Posterior vena cava (tissue), 2 donors: ENCODE measurements at places on chromosomes 3 and 15. TPM values are rescaled to one million over a fixed set of nuclear protein-coding genes. Genes with fewer than 3 reads are reported as not detected.

The TUSC7 gene
- not detected for total RNA-seq

The SCAMP5 gene
- total RNA-seq, result 2.9 TPM

The SEMA3B gene
- total RNA-seq, result 18.6 TPM

The PARP15 gene
- total RNA-seq, result 3.5 TPM

The ATP8B4 gene
- total RNA-seq, result 13.8 TPM

The C3orf85 gene
- total RNA-seq, result not detected

The TM4SF18 gene
- 5.6 TPM for total RNA-seq

The TTC21A gene
- total RNA-seq, result 5.4 TPM

The SCAANT1 gene
- not detected for total RNA-seq

The LSM3 gene
- 9.3 TPM for total RNA-seq

The CLSTN2 gene
- 28.0 TPM for total RNA-seq

GRCh38 chr15:39361497-39361896 is 219.4 kb upstream of the THBS1 start:
- DNase-seq, result no peak

DNA sequence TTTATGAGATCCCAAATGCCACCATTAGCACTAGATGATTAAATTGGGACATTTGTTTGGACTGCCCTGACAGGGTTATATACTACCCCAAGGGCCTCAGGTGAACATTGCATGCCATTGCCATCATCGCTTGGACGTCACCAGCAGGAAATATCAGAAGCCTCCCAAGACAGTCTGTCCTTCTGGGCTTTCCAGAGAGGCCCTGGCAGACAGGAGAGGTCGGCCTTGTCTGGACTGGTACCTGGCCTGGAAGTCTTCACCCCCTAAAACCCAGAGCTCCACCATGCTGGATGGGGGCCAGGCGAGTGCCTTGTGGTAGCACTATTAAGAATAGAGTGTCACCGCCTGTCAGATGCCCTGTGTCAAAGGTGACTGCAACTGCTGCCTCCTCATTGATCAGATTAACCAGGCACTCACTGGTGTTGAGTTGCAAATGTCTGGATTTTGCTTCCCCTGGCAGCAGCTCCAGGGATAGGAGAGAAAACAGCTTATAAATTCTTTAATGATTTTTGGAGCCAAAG is 324.1 kb upstream of the RASGRP1 start:
- DNase-seq, result no peak

- no peak for DNase-seq
Observed at GRCh38 chr3:61804782-61805181, 243.4 kb downstream of the PTPRG start.

GRCh38 chr3:4426782-4427344 is 40.2 kb downstream of the SUMF1 start:
- no peak for DNase-seq

DNA sequence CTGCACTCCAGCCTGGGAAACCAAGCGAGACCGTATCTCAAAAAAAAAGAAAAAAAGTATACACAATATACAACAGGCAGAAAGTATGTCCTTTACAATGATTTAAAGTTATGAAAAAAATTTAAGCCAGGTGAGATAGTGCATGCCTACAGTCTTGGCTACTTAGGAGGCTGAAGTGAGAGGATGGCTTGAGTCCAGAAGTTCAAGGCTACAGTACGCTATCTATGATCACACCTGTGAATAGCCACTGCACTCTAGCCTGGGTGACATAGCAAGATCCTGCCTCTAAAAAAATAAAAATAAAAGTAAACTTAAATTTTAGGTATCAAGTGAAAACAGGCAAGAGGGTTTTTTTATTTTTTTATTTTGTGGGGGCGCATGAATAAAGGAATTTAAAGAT is 3.1 kb upstream of the KNSTRN start:
- no peak for DNase-seq

DNA sequence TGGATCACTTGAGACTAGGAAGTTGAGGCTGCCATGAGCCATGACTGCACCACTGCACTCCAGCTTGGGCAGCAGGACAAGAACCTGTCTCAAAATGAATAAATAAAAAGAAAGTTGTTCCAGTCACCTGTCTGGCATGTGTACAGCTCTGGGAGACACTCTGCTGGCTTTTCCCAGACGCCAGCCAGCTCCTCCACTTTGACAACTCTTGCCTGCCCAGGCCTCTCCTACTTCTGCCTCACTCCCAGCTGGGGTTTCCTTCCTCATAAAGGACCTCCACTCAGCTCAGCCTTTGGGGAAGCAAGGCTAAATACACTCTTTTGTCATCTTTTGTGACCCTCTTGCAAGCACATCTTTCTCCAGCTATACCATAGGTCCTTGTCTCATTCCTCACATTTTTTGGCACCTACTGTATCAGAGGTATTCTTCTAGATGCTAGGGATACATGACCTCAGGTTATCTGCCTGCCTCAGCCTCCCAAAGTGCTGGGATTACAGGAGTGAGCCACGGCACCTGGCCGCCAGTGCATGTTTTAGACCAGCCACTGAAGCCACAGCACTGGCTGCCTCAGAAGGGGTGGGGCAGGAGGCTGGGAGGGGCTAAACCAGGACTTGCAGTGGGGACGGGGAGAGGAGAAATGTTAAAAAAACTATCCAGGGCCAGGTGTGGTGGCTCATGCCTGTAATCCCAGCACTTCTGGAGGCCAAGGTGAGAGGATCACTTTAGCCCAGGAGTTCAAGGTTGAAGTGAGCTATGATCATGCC is 10.0 kb upstream of the ELP6 start:
- DNase-seq, result no peak

DNA sequence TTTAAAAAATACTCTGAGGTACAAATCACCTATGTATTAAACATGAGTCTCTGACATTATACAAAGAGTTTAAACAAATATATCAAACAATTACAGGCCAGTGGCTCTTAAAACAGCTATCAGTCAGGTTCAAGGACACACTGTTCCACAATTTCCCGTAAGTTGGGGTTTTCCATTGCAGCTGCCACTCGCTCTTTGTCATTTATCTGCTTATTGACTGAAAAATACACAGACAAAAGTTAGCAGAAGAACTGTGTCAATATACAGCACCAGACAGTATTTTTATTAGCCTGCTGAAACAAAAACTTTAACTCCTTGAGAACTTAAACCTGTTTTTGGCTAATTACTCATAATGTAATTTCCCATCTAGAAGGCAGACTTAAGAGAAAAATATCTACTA is 20.8 kb downstream of the CIAO2A start:
- no peak for DNase-seq

- DNase-seq, result no peak
Observed at GRCh38 chr3:127967316-127967715, 52.3 kb downstream of the KBTBD12 start.

- peak; percentile 80 for DNase-seq
Observed at GRCh38 chr15:85745023-85745422, 49.7 kb downstream of the KLHL25 start.

DNA sequence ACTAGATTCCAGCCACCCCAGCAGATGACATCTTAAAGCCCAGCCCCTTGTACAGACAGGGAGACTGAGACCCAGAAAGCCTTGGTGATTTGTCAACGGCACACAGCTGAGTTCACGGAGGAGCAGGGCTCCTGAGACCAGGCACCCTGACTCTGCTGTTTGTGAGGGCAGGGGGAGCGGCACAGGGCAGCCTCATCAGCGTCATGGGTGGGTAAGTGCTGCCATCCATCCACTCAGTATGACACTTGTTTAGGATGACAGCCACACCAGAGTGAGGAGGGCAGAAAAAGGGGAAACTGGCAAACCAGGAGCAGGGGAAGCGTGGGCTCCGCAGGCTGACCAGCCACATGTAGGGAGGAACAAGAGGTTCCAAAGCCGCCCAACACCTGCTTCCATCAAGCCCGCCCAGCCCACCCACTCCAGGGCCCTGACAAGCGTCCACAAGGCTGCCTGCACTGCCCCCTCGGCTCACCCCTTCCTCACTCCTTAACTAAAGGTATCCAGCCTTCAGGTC is 19.9 kb downstream of the RBPMS2 start:
- DNase-seq, result no peak

GRCh38 chr3:4587061-4587837 is 94.1 kb downstream of the ITPR1 start:
- DNase-seq, result no peak

- DNase-seq, result no peak
Observed at GRCh38 chr3:117409701-117410459, 700.3 kb downstream of the TUSC7 start.

- peak; percentile 55 for DNase-seq
Observed at GRCh38 chr3:13783476-13783875, 96.4 kb downstream of the WNT7A start.

DNA sequence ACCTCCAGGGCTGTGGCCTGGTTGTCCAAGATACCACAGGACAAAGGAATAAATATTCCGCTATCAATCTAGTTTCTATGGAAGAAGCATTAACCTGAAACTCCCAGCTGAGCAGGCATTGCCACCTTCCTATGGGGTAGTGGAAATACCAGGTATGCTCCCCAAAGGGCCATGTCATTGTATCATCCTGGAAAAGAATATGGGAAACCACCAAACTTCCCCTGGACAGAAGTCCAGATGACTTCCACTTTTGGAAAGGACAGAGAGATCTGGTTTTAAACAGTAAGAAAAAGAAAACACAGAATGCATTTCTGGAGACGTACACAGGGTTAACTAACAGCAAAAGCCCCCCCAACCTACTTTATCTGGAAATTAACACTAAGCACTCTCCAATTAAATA is 100.2 kb downstream of the RFTN1 start:
- DNase-seq, result no peak

DNA sequence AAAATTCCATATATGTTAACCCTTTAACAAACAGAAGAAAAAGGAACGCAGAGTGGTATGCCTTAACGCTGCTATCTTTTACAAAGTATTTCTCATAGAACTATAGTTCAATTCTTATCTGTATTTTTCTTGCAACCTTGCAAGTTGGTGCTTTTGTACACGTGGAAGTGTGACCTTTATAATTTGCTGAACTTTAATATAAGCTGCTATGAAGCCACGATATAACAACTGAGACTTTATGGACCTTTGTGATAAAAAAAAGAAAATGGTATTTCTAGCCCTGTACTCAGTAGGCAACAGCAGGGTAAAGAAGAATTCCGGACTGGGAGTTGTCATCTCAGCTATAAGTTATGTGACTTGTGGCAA is 6.3 kb upstream of the TFG start:
- DNase-seq, result no peak

DNA sequence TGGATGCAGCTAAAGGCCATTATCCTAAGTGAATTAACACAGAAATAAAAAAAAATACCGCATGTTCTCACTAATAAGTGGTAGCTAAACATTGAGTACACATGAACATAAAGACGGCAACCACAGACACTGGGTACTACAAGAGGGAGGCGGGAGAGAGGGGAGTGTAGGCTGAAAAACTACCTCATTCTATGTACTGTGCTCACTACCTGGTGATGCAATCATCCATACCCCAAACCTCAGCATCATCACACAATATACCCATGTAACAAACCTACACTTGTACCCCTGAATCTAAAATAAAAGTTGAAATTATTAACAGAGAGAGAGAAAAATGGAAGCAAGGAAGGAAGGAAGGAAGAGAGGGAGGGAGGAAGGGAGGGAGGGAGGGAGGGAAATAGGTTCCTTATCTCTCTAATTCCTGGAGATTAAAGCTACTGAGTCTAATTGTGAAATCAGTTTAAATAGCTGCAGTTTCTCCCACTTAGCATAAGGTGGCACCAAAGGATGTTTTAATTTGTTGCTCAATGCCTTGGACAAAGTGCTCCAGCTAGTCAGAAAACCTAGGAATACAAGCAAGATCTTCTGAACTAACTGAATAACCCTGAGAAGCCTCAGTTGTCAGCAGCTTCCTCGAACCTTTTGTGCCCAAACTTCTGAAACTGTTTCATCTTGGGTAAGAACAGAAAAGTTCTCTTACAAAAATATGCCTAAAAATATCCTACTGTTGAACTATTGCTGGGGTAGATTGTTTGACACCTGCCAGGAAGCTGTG is 79.4 kb upstream of the ATP11B start:
- DNase-seq, result no peak

GRCh38 chr3:139239550-139239949 is 104.3 kb upstream of the MRPS22 start:
- no peak for DNase-seq

DNA sequence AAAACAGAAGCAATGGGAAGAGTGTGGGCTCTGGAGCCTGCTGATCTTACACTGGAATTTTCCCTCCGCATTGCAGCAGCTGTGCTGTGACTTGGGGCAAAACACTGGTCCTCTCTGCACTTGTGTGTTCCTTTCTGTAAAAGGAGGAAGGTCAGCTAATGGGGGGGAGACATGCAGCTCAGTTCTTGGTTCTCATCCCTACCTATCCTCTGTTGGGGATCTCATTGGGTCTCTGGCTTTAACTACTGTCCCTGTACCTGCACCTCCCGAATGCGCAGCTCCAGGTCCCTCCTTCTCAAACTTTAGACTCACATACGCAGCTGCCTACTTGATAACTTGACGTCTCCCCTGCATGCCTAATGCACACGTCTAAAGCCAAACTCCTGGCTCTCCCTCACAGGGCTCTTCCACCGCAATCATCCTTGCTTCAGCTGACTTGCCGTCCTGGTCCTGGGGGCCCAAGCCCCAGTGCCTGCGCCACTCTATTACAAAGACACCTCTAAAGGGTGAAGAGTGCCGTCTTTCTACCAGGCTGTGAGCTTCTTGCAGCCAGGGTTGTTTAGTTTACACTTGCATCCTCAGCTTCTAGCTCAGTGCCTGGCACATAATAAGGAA is 5.9 kb upstream of the TMEM44 start:
- peak; percentile 44 for DNase-seq

- DNase-seq, result no peak
Observed at GRCh38 chr3:122183521-122183892, at the start of gene CASR. TSS of gene CASR (plus strand) at chr3:122183668. CDS start at chr3:122254190, 70,522 bp downstream.

DNA sequence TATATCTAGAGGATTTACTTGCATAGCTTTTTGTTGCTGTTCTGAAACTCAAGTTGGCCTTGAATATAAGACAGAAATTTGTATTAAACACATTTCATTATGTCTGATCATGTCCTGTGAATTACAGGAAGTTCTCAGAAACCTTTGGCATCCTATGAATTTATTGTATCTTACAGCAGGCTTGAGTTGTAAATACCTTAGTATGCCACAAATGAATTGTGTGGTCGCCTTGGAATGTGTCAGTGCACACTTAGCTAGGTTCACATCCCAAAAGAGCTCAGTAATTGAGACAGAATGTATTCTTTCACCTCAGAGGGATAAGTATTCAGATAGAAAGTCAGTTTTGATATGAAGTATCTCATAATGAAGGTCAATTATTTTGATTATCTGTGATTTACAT is 83.4 kb downstream of the NEK11 start:
- no peak for DNase-seq
